ENCODE measurements at places on chromosomes 16 and 17. TPM values are rescaled to one million over a fixed set of nuclear protein-coding genes. Genes with fewer than 3 reads are reported as not detected.

- peaks cover 32% of the 10 kb centered on the region for H3K4me1 ChIP-seq
- peak overlapping the region; percentile 92 for H3K4me3 ChIP-seq
- peaks cover 26% of the 10 kb centered on the region for H3K36me3 ChIP-seq
- peak; percentile 95 for DNase-seq
- H3K27ac ChIP-seq = peak overlapping the region; percentile 95
- no peaks in the 10 kb centered on the region for H3K27me3 ChIP-seq
Measured at GRCh38 chr16:20740901-20741521, 607 bp downstream of the THUMPD1 start.

GRCh38 chr17:40025991-40026815 lies 11.0 kb downstream of the CSF3 start:
- peaks cover 22% of the 10 kb centered on the region for H3K4me1 ChIP-seq
- DNase-seq = peak; percentile 58
- H3K27me3 ChIP-seq = no peaks in the 10 kb centered on the region
- no peak overlapping the region for H3K4me3 ChIP-seq
- H3K36me3 ChIP-seq = peaks cover 58% of the 10 kb centered on the region
- no peak overlapping the region for H3K27ac ChIP-seq

DNA sequence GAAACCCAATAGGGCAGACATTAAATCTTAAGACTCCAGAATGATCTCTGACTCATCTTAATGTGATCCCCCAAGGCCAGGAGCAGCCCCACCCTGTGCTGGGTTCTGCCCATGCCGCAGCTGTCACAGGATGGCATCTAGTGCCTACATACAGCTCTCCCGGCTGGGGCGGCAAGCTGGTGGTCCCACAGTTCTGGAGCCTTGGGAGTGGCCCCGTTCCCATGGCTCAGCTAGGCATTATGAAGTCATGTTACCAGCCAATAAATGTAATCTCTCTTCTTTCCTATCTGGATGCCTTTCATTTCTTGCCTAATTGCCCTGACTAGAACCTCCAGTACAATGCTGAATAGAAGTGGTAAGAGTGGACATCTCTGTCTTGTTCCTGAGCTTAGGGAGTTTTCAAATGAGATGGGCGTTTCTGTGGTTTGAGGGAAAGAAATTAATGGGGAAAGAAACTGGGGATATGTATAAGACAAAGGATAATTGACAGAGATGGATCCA lies 95.7 kb upstream of the DNAH17 start:
- H3K27ac ChIP-seq = no peak overlapping the region
- H3K36me3 ChIP-seq = peaks cover 3% of the 10 kb centered on the region
- DNase-seq = no peak
- H3K4me3 ChIP-seq = no peak overlapping the region
- H3K4me1 ChIP-seq = no peaks in the 10 kb centered on the region

GRCh38 chr16:57795431-57795878 lies 6.8 kb downstream of the KIFC3 start:
- peaks cover 11% of the 10 kb centered on the region for H3K4me1 ChIP-seq
- no peaks in the 10 kb centered on the region for H3K36me3 ChIP-seq
- peak; percentile 62 for DNase-seq

DNA sequence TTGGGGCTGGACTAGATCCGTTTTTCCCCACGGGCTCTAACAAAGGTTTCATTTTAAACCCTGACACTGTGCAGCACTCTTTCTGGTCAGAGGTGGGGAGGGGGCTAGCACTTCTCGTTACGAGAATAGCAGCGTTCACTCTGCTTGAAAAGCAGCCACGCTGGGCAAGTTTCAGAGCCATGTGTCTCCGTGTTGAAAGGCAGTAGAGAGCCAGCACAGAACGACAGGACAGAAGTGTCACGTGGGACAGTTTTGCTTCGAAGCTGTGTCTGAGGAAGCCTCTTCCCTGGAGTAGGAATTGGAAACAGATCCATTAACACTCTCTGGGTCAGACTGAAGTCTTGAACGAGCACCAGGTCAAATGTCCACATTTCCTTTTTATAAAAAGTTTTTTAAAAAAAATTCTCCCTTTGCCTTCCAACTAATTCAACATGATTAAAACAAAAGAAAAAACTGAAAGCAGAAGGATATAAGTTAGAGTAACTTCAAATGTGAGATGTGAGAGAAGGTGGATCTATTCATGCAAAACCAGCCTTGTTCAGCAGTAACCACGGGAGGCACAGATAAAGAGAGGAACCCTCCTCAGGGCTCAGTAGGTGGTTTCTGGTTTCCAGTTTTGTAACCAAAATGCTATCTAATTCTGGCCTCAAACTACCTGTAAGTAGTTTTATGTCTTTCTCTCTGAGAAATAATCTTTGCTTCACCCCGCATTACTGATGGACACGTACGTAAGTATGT lies 65.0 kb downstream of the SMG6 start:
- peaks cover 36% of the 10 kb centered on the region for H3K36me3 ChIP-seq
- peaks cover 32% of the 10 kb centered on the region for H3K4me1 ChIP-seq
- H3K4me3 ChIP-seq = no peak overlapping the region
- no peaks in the 10 kb centered on the region for H3K27me3 ChIP-seq
- DNase-seq = no peak

GRCh38 chr17:53794875-53795274 lies 27.9 kb upstream of the KIF2B start:
- H3K36me3 ChIP-seq = no peaks in the 10 kb centered on the region
- no peak overlapping the region for H3K27ac ChIP-seq
- no peaks in the 10 kb centered on the region for H3K27me3 ChIP-seq

DNA sequence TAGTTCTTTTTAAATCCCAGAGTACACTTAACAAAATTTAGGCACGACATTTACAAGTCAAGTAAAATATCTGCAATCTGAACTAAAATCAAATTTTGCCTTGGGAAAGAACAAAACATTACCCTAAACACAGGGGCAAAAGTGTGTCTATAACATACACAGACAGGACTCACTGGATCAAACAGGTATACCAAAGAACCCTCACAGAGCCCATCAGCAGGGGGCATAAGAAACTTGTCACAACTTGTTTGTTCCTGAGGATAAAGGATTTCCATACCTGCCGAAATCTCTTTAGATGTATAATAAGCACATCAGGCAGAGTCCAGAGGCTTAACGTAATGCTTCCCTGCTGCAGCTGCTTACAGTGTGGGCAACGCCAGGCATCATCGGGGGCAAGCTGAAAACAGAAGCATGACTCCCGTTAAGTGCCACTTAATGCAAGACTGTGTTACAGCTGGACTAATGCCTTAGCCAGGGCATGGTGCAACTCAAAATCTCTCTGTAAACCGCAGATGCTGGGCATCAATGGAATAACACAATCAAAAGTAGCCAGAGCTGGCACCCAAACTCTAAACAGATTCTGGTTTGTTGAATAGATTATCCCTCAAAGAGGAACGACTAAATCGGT lies 67.0 kb downstream of the USP31 start:
- no peaks in the 10 kb centered on the region for H3K27me3 ChIP-seq
- peaks cover 5% of the 10 kb centered on the region for H3K4me1 ChIP-seq
- no peak for DNase-seq
- H3K27ac ChIP-seq = peak overlapping the region; percentile 7

- DNase-seq = no peak
- H3K4me1 ChIP-seq = no peaks in the 10 kb centered on the region
- no peaks in the 10 kb centered on the region for H3K36me3 ChIP-seq
Measured at GRCh38 chr16:12976496-12976895, 75.1 kb downstream of the SHISA9 start.

- no peak overlapping the region for H3K4me3 ChIP-seq
- peaks cover 2% of the 10 kb centered on the region for H3K27me3 ChIP-seq
- H3K27ac ChIP-seq = no peak overlapping the region
- H3K4me1 ChIP-seq = no peaks in the 10 kb centered on the region
Measured at GRCh38 chr17:47279062-47279801, 25.6 kb downstream of the ITGB3 start.

- H3K27ac ChIP-seq = no peak overlapping the region
- H3K27me3 ChIP-seq = no peaks in the 10 kb centered on the region
- H3K4me1 ChIP-seq = no peaks in the 10 kb centered on the region
- no peak overlapping the region for H3K4me3 ChIP-seq
- peaks cover 12% of the 10 kb centered on the region for H3K36me3 ChIP-seq
- no peak for DNase-seq
Measured at GRCh38 chr17:19676896-19677295, 28.3 kb downstream of the ALDH3A2 start.

DNA sequence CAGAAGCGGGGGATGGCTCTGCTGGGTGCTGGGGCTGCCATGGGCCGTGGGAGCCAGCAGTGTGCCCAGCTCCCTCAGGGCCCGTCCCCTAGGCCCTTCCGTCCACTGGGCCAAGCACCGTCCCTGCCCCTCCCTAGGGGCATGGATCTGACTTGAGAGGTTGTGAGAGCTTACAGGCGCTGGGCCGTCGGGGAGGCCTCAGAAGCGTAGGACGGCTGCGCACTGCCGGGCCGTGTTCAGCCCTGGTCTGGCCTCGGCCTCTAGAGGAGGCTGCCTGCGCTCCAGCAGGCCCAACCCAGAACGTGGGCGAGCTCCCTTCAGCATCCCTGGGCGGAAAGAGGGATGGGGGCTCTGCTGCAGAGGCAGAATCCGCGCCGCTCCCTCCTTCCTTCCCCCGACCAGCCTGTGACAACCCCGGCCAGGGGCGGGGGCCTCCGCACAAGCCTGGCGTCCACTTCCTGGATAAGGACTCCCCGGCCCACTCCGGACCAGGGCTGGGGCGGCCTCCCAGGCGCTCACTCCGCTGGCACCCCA lies 685 bp upstream of the MPG start:
- peak overlapping the region; percentile 87 for H3K4me3 ChIP-seq
- H3K27me3 ChIP-seq = peaks cover 12% of the 10 kb centered on the region
- peaks cover 4% of the 10 kb centered on the region for H3K36me3 ChIP-seq
- peaks cover 29% of the 10 kb centered on the region for H3K4me1 ChIP-seq

- no peaks in the 10 kb centered on the region for H3K36me3 ChIP-seq
- H3K4me3 ChIP-seq = no peak overlapping the region
- peaks cover 5% of the 10 kb centered on the region for H3K27me3 ChIP-seq
- DNase-seq = no peak
- H3K4me1 ChIP-seq = no peaks in the 10 kb centered on the region
Measured at GRCh38 chr16:79509211-79509631, 91.3 kb downstream of the MAF start.

- peaks cover 20% of the 10 kb centered on the region for H3K4me1 ChIP-seq
- H3K36me3 ChIP-seq = peaks cover 18% of the 10 kb centered on the region
- no peak overlapping the region for H3K27ac ChIP-seq
- no peaks in the 10 kb centered on the region for H3K27me3 ChIP-seq
- H3K4me3 ChIP-seq = no peak overlapping the region
Measured at GRCh38 chr17:57293077-57293476, 36.8 kb downstream of the MSI2 start.

DNA sequence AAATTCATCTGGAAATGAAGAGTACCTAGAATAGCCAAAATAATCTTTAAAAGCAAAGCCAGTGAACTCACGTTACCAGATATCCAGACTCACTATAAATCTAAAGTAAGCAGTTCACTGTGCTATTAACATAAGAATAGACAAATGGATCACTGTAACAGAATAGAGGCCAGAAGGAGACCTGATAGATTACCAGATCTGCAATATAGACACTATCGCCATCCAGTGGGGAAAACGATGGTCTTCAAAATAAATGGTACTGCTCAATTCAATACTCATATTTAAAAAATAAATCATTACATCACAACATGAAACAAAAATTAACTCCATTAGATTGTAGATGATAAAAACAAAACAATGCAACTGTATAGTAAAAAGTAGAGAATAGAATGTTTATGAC lies 158.6 kb upstream of the CDH8 start:
- no peaks in the 10 kb centered on the region for H3K27me3 ChIP-seq
- no peaks in the 10 kb centered on the region for H3K4me1 ChIP-seq
- no peaks in the 10 kb centered on the region for H3K36me3 ChIP-seq
- no peak overlapping the region for H3K27ac ChIP-seq
- H3K4me3 ChIP-seq = no peak overlapping the region
- DNase-seq = no peak

GRCh38 chr16:81687131-81687456 lies 92.0 kb upstream of the PLCG2 start:
- H3K4me1 ChIP-seq = peaks cover 13% of the 10 kb centered on the region
- H3K36me3 ChIP-seq = no peaks in the 10 kb centered on the region

DNA sequence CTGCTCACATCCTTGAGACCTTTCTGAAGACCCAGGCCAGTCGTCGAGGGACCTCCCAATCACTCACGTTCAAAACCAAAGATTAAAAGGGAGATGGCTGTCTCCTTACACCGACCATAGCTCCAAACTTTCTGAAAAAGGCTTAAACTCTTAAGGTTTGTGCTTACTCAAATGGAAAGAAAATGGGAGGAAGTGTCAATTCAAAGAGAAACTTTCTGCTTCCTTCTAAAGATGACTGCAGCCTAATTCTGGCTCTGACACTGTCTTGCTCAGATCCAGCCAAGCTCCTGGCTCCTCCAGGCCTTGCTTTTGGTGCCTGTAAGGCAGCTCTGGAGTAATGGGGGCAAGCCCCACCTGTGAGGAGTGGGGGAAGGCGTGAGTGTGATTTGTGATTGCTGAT lies 54.9 kb upstream of the WSB1 start:
- peak; percentile 63 for DNase-seq
- no peaks in the 10 kb centered on the region for H3K27me3 ChIP-seq
- H3K27ac ChIP-seq = no peak overlapping the region
- H3K4me1 ChIP-seq = peaks cover 16% of the 10 kb centered on the region
- H3K4me3 ChIP-seq = no peak overlapping the region

SEPTIN12 gene
- total RNA-seq = not detected

CDK5R1 gene
- total RNA-seq = 15.3 TPM

KRT34 gene
- not detected for total RNA-seq

PLD6 gene
- 9.9 TPM for total RNA-seq

ZPBP2 gene
- total RNA-seq = 0.34 TPM

TMEM100 gene
- not detected for total RNA-seq

PRSS8 gene
- total RNA-seq = not detected
